Mucosa of gallbladder (tissue), 1 donor: ENCODE measurements at places on chromosomes 1 and 21. TPM values are rescaled to one million over a fixed set of nuclear protein-coding genes. Genes with fewer than 3 reads are reported as not detected.
A peak's percentile ranks its signal among the peaks of the same experiment; 100 is the strongest.

GRCh38 chr1:21262293-21263051 lies 27.8 kb downstream of the ECE1 start:
- peak; percentile 77 for DNase-seq

- DNase-seq = no peak
These were observed 147.3 kb downstream of the TLR5 start for GRCh38 chr1:222995620-222996309.

KPRP gene
- not detected for total RNA-seq

KRTAP13-2 gene
- not detected for total RNA-seq
